ENCODE measurements at places on chromosomes 7 and 10. TPM values are rescaled to one million over a fixed set of nuclear protein-coding genes. Genes with fewer than 3 reads are reported as not detected.

PPP1R9A gene
- total RNA-seq: 17.7 TPM

EBLN1 gene
- total RNA-seq: not detected

DNA sequence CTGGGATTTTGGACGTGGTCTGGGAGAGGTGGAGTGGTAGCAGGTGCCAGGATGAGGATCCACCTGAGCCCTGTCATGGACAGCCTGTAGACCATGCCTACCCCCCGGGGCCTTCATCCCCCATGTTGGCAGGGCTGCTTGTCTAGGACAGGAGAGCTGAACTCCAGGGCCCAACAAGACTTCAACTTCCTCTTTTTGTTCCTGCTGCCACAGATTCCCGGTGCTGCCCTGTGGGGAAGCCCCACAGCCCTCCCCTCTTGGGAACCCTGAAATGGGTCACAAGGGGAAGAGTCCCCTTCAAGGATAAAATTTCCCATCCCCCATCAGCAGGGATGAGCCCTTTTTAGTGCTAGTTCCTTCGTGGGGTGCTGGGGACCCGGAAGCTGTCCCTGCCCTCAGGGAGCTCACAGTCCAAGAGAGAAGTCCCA is 1.3 kb upstream of the CUEDC2 start:
- no peak overlapping the region for H3K4me3 ChIP-seq
- H3K4me1 ChIP-seq: peaks cover 4% of the 10 kb centered on the region
- H3K27me3 ChIP-seq: no peaks in the 10 kb centered on the region
- no peaks in the 10 kb centered on the region for H3K36me3 ChIP-seq
- H3K27ac ChIP-seq: no peak overlapping the region

- H3K4me1 ChIP-seq: no peaks in the 10 kb centered on the region
- no peaks in the 10 kb centered on the region for H3K27me3 ChIP-seq
- no peak for DNase-seq
- no peak overlapping the region for H3K27ac ChIP-seq
Observed at GRCh38 chr7:139808427-139808826, 20.6 kb upstream of the TBXAS1 start.

DNA sequence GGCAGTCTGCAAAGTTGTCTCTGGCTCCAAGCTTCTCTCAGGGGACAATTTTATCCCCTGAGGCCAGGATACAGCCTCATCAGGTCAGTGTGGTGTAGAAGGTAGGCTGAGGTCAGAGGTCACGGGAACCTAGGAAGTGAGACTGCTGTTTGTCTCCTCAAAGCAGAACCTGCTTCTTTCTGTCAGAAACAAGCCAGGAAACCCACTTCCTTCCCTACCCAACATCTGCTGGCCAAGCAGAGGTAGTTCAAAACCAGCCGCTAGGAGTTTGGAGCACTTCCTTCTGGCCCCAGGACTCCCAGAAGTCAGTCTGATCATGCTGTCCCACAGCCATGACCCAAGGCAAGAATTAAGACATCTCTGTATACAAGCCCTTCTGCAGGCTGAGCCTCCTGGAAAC is 12.2 kb downstream of the CLRN3 start:
- H3K4me3 ChIP-seq: no peak overlapping the region
- H3K27me3 ChIP-seq: no peaks in the 10 kb centered on the region
- DNase-seq: peak; percentile 26
- H3K4me1 ChIP-seq: peaks cover 9% of the 10 kb centered on the region
- H3K36me3 ChIP-seq: no peaks in the 10 kb centered on the region
- H3K27ac ChIP-seq: peak overlapping the region; percentile 65

OR2AE1 gene
- total RNA-seq: not detected

DNA sequence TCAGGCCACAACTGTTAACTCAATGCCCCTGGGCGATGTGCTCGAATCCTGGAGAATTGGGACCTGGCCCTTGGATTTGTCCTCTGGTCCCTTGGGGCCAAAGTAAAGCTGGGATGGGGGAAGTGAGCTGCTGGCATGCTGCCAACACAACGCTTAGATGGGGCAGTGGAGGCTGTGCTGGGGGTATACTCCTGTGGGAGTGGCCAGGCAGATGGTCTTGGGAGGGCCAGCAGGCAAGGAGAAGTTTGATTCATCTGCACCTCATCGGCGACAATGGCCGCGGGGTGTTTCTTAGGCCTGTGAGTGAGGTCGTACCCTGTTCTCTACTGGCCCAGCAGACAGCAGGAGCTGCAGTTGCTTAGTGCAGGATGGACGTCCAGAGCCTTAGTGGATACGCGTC is 139.0 kb upstream of the MTPN start:
- H3K27me3 ChIP-seq: no peaks in the 10 kb centered on the region
- H3K4me1 ChIP-seq: no peaks in the 10 kb centered on the region
- no peak for DNase-seq
- no peak overlapping the region for H3K27ac ChIP-seq
- H3K4me3 ChIP-seq: no peak overlapping the region

- H3K27ac ChIP-seq: no peak overlapping the region
- DNase-seq: no peak
- peaks cover 12% of the 10 kb centered on the region for H3K4me1 ChIP-seq
- no peak overlapping the region for H3K4me3 ChIP-seq
- H3K36me3 ChIP-seq: no peaks in the 10 kb centered on the region
- no peaks in the 10 kb centered on the region for H3K27me3 ChIP-seq
Observed at GRCh38 chr7:143410521-143411004, 1.9 kb upstream of the EPHA1 start.

TYSND1 gene
- total RNA-seq: 13.1 TPM

DNA sequence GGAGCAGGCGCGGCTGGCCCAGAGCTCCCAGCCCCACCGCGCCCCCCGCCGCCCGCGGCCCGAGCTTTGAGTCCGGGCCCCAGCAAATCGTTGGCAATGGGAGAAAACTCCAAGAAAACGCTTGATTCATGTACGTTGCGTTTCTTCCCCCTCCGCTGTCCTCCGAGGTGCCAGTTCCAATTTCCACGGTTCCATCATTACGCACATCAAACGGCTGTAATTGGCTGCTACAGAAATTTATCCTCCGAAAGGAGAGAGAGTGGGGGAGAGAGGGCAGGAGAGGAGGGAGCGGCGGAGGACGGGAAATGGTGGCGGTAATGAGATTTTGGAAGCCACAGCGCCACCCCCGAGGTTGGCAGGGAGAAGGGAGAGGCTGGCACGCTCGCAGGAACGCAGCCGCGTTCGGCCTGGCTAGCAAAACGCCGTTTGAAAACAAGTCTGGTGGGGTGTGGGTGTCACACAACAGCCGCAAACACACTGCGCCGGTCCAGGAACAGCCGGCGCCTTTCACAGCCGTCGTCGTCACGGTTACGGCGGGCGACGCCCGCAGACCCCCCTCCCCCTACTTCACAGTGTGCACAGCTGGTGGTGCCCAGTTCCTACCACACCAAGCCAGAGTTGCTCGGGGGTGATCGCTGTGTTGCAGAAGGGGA is 57.5 kb downstream of the UNCX start:
- no peak overlapping the region for H3K27ac ChIP-seq
- peak overlapping the region; percentile 24 for H3K4me3 ChIP-seq
- H3K4me1 ChIP-seq: no peaks in the 10 kb centered on the region
- no peak for DNase-seq
